Brain (organoid and tissue), 16 donors: ENCODE measurements at places on chromosomes 4 and X. TPM values are rescaled to one million over a fixed set of nuclear protein-coding genes. Genes with fewer than 3 reads are reported as not detected.

The RPL34 gene
- polyA plus RNA-seq = 1,197 TPM

The BMP3 gene
- not detected for polyA plus RNA-seq

The TCEAL7 gene
- 85.0 TPM for polyA plus RNA-seq

The DCAF4L1 gene
- not detected for polyA plus RNA-seq

The CXCR3 gene
- not detected for polyA plus RNA-seq

The HHIP gene
- 5.3 TPM for polyA plus RNA-seq

The CD99L2 gene
- 94.5 TPM for polyA plus RNA-seq

The ARMCX4 gene
- 6.7 TPM for polyA plus RNA-seq

The CACNA1F gene
- 1.4 TPM for polyA plus RNA-seq

The HOPX gene
- polyA plus RNA-seq = 40.9 TPM

The VBP1 gene
- polyA plus RNA-seq = 41.3 TPM

The VEGFC gene
- polyA plus RNA-seq = 2.0 TPM

The FAM241A gene
- 0.42 TPM for polyA plus RNA-seq

The PAGE2 gene
- not detected for polyA plus RNA-seq

The PLAC1 gene
- polyA plus RNA-seq = not detected

The MAGEA12 gene
- 0.51 TPM for polyA plus RNA-seq

The CDKL2 gene
- polyA plus RNA-seq = 1.6 TPM

The PHKA1 gene
- 7.7 TPM for polyA plus RNA-seq

The USP26 gene
- polyA plus RNA-seq = not detected

The DCAF8L2 gene
- polyA plus RNA-seq = not detected

The C4orf54 gene
- polyA plus RNA-seq = 0.19 TPM

The SMIM31 gene
- not detected for polyA plus RNA-seq

The RRH gene
- polyA plus RNA-seq = not detected

The ADGRL3 gene
- 10.6 TPM for polyA plus RNA-seq

The ITIH6 gene
- not detected for polyA plus RNA-seq

The APEX2 gene
- polyA plus RNA-seq = 21.8 TPM

The SSX2B gene
- not detected for polyA plus RNA-seq

The RTL9 gene
- polyA plus RNA-seq = 0.44 TPM

The GRK4 gene
- 8.4 TPM for polyA plus RNA-seq

The SSX2 gene
- polyA plus RNA-seq = not detected

The MAGEC2 gene
- polyA plus RNA-seq = 4.9 TPM

The UGT2A1 gene
- not detected for polyA plus RNA-seq

The PRKG2 gene
- polyA plus RNA-seq = 0.10 TPM

The MAGEA10 gene
- polyA plus RNA-seq = not detected

The MCF2 gene
- polyA plus RNA-seq = 0.54 TPM

The ZFYVE28 gene
- 5.5 TPM for polyA plus RNA-seq

The HSD17B10 gene
- 180 TPM for polyA plus RNA-seq

The NSG1 gene
- polyA plus RNA-seq = 267 TPM

The CPE gene
- 336 TPM for polyA plus RNA-seq

The CRMP1 gene
- 599 TPM for polyA plus RNA-seq
